ENCODE measurements at places on chromosomes 4 and X. TPM values are rescaled to one million over a fixed set of nuclear protein-coding genes. Genes with fewer than 3 reads are reported as not detected.

The SPIN3 gene
- 4.4 TPM for polyA plus RNA-seq

The PCDH11X gene
- polyA plus RNA-seq = 0.01 TPM

The TKTL1 gene
- not detected for polyA plus RNA-seq

GRCh38 chr4:151163855-151164254, 64.4 kb downstream of the RPS3A start:
- H3K4me1 ChIP-seq = peaks cover 12% of the 10 kb centered on the region
- no peaks in the 10 kb centered on the region for H3K27me3 ChIP-seq
- no peak overlapping the region for H3K4me3 ChIP-seq

DNA sequence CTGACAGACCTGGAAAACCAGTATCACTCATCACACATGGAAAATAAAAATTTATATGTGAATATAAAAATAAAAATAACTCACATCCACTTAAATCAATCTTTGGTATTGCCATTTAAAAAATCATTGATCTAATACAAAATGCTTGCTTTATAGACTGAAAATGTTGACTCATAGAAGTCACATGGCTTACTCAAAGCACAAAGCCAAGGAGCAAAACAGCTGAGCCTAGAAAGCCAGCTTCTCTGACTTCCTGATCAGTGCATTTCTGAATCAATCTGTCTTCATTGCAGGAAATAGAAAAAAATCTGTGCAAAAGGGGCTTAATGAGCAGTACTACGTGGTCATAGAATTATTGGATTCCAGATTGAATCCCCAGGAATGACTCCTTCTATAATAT, 176.9 kb upstream of the HS3ST1 start:
- H3K4me1 ChIP-seq = no peaks in the 10 kb centered on the region
- no peaks in the 10 kb centered on the region for H3K27me3 ChIP-seq
- no peak for DNase-seq
- H3K36me3 ChIP-seq = no peaks in the 10 kb centered on the region
- no peak overlapping the region for H3K4me3 ChIP-seq

DNA sequence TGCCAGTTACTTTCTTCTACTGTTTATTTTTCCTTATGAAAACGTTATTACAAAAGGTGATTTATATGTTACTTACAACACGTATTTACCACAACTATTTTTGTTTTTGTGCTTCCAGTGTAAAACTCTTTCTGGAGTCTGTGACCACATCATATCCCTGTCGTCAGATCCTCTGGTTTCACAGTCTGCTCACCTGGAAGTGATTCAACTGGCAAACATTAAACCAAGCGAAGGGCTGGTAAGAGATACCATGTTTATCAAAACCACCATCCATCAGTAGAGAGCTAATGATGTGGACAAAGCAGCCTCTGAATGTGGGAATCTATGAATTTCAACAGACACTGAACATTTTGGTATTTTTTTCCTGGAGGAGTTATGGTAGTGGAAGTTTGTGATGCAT, 116.1 kb downstream of the CNKSR2 start:
- H3K27ac ChIP-seq = no peak overlapping the region
- peak; percentile 23 for DNase-seq
- no peaks in the 10 kb centered on the region for H3K27me3 ChIP-seq
- no peaks in the 10 kb centered on the region for H3K36me3 ChIP-seq

- DNase-seq = no peak
- no peaks in the 10 kb centered on the region for H3K36me3 ChIP-seq
- no peak overlapping the region for H3K4me3 ChIP-seq
Observed at GRCh38 chrX:121592884-121593283, 545.5 kb downstream of the GLUD2 start.

- H3K4me1 ChIP-seq = no peaks in the 10 kb centered on the region
- H3K4me3 ChIP-seq = no peak overlapping the region
- DNase-seq = no peak
- H3K27me3 ChIP-seq = no peaks in the 10 kb centered on the region
Observed at GRCh38 chr4:146095860-146096259, 79.7 kb upstream of the LSM6 start.

All from fibroblast of lung (primary cell).